ENCODE measurements at places on chromosomes 4 and X.
A peak's percentile ranks its signal among the peaks of the same experiment; 100 is the strongest.

DNA sequence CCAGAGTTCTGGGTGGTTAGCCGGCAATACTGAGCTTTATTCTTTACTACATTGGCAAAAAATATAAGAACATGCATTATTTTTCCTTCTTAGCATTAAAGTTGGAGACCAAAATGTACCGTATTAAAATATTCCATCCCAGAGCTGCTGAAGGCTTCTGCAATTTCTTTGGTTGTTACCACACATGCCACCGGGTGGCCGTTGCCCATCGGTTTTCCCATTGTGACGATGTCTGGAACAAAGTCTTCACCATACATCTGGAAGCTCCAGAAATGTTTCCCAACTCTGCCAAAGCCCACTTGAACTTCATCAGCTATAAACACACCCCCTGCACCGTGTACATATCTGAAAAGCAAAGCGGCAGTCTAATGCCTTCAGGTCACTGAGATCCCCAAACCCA is 13.7 kb downstream of the ETNPPL start:
- H3K36me3 ChIP-seq: no peaks in the 10 kb centered on the region
- DNase-seq: no peak
- H3K4me3 ChIP-seq: no peak overlapping the region
- H3K27ac ChIP-seq: no peak overlapping the region
- no peaks in the 10 kb centered on the region for H3K4me1 ChIP-seq

- DNase-seq: no peak
- no peak overlapping the region for H3K4me3 ChIP-seq
- no peaks in the 10 kb centered on the region for H3K4me1 ChIP-seq
- H3K36me3 ChIP-seq: no peaks in the 10 kb centered on the region
Observed at GRCh38 chr4:102223461-102223860, 121.8 kb downstream of the SLC39A8 start.

GRCh38 chr4:158849681-158850080 is 80.9 kb downstream of the FNIP2 start:
- H3K4me3 ChIP-seq: no peak overlapping the region
- no peak for DNase-seq
- no peaks in the 10 kb centered on the region for H3K36me3 ChIP-seq
- H3K4me1 ChIP-seq: no peaks in the 10 kb centered on the region

GRCh38 chr4:119184128-119184527 is 28.4 kb upstream of the USP53 start:
- no peaks in the 10 kb centered on the region for H3K36me3 ChIP-seq
- no peaks in the 10 kb centered on the region for H3K27me3 ChIP-seq
- no peaks in the 10 kb centered on the region for H3K4me1 ChIP-seq
- H3K4me3 ChIP-seq: no peak overlapping the region
- no peak overlapping the region for H3K27ac ChIP-seq

DNA sequence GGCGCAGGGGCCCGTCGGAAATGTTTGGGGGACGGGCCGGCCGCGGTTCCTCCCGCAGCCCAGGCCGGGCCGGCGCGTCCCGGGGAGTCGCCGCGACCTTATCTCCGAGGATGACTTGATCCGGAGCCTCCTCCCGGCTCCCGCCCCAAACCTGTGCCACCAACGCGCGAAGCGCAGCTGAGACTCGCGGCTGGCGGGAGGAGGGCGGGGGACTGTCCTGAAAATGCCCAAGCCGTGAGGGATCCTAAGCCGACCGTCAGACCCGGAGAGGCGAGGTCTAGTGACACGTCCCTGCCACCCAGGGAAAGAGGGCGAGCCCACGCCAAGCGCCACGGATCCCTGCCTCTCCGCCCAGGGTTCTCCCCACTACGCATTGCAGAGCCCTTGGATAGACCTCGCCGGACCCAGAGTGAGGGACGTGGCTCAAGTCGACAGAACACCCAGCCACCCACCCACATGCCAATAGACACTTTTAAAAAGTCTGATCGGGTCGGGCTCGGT is 26.9 kb downstream of the UTP14A start:
- peak; percentile 35 for DNase-seq
- H3K36me3 ChIP-seq: no peaks in the 10 kb centered on the region
- H3K4me1 ChIP-seq: no peaks in the 10 kb centered on the region
- no peak overlapping the region for H3K27ac ChIP-seq

DNA sequence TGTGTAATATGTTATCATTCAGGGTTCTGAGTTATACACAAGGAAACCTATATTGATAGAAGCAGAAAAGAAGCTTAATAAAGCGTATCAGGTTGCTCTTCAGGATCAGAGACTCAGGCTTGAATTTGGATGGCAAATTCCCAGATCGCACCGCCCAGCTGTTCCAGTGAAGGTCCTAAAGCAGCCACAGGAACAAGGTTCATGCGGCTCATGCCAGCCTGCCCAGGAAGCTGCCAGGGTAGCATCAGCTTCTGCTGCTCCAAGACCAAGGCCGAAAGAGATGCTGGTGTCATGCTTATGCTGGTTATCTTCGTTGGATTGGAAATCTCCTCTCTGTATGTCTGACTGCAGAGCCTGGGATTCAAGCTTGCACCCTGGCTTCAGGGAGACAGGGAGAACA is 127.7 kb downstream of the MANBA start:
- no peaks in the 10 kb centered on the region for H3K36me3 ChIP-seq
- H3K27ac ChIP-seq: no peak overlapping the region
- no peak overlapping the region for H3K4me3 ChIP-seq

GRCh38 chr4:48332661-48333060 is 8.7 kb upstream of the SLAIN2 start:
- H3K27me3 ChIP-seq: no peaks in the 10 kb centered on the region
- DNase-seq: no peak
- peak overlapping the region; percentile 87 for H3K27ac ChIP-seq

- no peak overlapping the region for H3K27ac ChIP-seq
- no peaks in the 10 kb centered on the region for H3K36me3 ChIP-seq
- no peaks in the 10 kb centered on the region for H3K27me3 ChIP-seq
- H3K4me1 ChIP-seq: no peaks in the 10 kb centered on the region
- DNase-seq: no peak
- H3K4me3 ChIP-seq: no peak overlapping the region
Observed at GRCh38 chrX:24672701-24673190, 21.0 kb upstream of the POLA1 start.

DNA sequence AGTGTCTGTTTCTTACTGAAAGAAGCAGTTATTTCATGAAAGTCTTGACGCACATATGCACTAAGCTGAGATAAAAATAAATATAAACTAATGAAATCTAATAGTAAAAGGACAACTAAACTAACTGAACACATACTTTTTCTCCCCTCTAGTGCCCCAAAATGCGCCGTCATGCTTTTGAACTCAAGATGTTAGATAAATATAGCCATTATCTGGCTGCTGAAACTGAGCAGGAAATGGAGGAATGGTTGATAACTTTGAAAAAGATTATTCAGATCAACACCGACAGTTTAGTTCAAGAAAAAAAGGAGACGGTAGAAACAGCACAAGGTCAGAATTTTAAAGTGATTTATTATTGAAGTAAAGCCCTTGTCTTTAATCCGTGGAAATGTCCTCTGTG is 70.2 kb downstream of the DOCK11 start:
- H3K4me1 ChIP-seq: no peaks in the 10 kb centered on the region
- H3K36me3 ChIP-seq: no peaks in the 10 kb centered on the region
- H3K27ac ChIP-seq: no peak overlapping the region
- no peak for DNase-seq

GRCh38 chrX:22026731-22027130 is 5.4 kb upstream of the PHEX start:
- DNase-seq: no peak
- H3K4me1 ChIP-seq: no peaks in the 10 kb centered on the region

DNA sequence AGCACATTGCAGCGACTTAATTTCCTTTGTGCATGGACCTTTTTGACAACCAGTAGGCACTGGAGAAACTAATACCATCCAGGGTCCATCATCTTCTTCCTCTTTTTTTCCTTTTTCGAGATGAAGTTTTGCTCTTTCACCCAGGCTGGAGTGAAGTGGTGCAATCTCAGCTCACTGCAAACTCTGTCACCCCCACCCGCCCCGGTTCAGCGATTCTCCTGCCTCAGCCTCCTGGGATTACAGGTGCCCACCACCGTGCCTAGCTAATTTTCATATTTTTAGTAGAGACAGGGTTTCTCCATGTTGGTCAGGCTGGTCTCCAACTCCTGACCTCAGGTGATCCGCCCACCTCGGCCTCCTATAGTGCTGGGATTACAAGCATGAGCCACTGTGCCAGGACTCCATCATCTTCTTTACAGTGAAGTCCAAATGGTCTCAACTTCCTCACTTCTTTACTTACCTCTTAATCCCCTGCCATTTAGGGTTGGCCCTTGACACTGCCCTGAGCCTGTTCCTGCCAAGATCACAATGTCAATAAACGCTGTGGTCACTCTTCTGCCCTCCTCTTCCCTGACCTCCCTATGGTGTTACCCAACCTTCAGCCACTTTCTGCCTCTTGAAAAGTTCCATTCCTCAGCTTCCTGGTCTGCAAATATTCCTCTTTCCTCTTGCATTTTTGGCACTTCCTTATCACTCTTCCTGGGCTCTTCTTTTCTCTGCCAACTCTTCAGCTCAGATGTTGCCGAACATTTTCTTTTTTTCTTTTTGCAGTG is 119.8 kb upstream of the SLC34A2 start:
- H3K27me3 ChIP-seq: no peaks in the 10 kb centered on the region
- DNase-seq: no peak
- H3K4me3 ChIP-seq: no peak overlapping the region
- no peaks in the 10 kb centered on the region for H3K4me1 ChIP-seq
- no peaks in the 10 kb centered on the region for H3K36me3 ChIP-seq

GRCh38 chr4:156038772-156039171 is 85.1 kb upstream of the CTSO start:
- no peak for DNase-seq
- H3K27ac ChIP-seq: no peak overlapping the region
- no peak overlapping the region for H3K4me3 ChIP-seq
- no peaks in the 10 kb centered on the region for H3K36me3 ChIP-seq
- no peaks in the 10 kb centered on the region for H3K27me3 ChIP-seq
- H3K4me1 ChIP-seq: no peaks in the 10 kb centered on the region

DNA sequence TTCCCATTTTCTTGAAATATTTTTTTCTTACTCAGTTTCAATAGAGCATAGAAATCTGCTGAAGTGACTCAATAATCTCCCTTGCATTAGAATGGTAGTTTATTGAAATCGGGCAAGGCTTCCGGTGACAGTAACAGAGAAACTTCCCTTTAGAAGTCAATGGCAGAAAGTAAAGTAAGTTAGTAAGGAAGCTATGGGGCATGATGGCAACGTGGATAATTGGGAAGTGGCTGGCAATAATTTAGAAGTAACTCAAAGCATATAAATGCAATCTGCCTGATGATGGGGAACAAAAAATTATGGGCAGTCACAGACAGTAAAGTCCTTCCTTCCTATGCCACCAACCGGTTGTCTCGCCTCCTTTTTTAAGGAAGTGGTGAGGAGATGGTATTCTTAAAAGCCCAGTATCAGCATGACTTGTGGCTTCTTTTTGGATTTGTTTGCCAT is 7.6 kb downstream of the CYBB start:
- H3K27me3 ChIP-seq: no peaks in the 10 kb centered on the region
- no peak for DNase-seq
- no peaks in the 10 kb centered on the region for H3K36me3 ChIP-seq

- no peaks in the 10 kb centered on the region for H3K27me3 ChIP-seq
- peak overlapping the region; percentile 68 for H3K27ac ChIP-seq
- DNase-seq: peak; percentile 29
- H3K36me3 ChIP-seq: no peaks in the 10 kb centered on the region
Observed at GRCh38 chr4:118834960-118835569, 861 bp downstream of the SEC24D start.

- peak; percentile 2 for DNase-seq
- no peaks in the 10 kb centered on the region for H3K36me3 ChIP-seq
- H3K27me3 ChIP-seq: no peaks in the 10 kb centered on the region
- H3K27ac ChIP-seq: no peak overlapping the region
- H3K4me1 ChIP-seq: no peaks in the 10 kb centered on the region
- no peak overlapping the region for H3K4me3 ChIP-seq
Observed at GRCh38 chr4:102575369-102576129, 74.4 kb downstream of the NFKB1 start.

- no peak for DNase-seq
- no peak overlapping the region for H3K27ac ChIP-seq
- no peaks in the 10 kb centered on the region for H3K36me3 ChIP-seq
- no peak overlapping the region for H3K4me3 ChIP-seq
Observed at GRCh38 chr4:113524505-113525186, 236.9 kb downstream of the CAMK2D start.

- no peaks in the 10 kb centered on the region for H3K4me1 ChIP-seq
- no peak overlapping the region for H3K4me3 ChIP-seq
- H3K27me3 ChIP-seq: peaks cover 12% of the 10 kb centered on the region
- no peaks in the 10 kb centered on the region for H3K36me3 ChIP-seq
Observed at GRCh38 chr4:182748949-182749348, 168.2 kb downstream of the DCTD start.

DNA sequence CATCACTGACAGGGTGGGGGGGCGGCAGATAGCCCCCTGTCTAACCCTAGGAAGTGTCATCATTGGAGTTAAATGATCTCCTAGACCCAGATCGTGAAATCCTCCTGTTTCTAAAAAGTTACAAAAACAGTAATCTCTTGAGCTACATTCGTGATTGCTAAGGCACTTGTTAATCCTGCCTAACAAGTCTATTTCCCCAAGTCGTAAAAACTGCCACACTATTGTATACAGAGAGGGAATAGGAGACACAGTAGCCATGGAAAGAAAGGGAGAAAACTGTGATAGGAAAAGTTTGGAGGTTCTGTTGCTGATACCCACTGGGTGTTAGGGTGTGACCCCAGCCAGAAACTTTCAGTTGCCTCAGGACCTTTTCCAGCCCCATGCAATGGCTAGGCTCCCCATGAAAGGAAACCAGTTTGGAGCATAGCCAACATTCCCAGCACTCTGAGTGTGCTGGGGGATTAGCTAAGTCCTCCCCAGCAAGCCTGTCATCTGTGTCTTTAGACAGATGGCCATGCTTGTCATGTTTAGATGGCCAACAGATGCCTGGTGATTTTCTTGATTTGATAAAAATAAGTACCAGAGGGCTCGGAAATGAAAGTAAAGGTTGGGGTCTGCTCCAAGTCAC is 63.3 kb upstream of the ANXA10 start:
- H3K27me3 ChIP-seq: no peaks in the 10 kb centered on the region
- no peaks in the 10 kb centered on the region for H3K4me1 ChIP-seq
- H3K27ac ChIP-seq: no peak overlapping the region
- DNase-seq: no peak

- no peaks in the 10 kb centered on the region for H3K4me1 ChIP-seq
- no peaks in the 10 kb centered on the region for H3K36me3 ChIP-seq
- no peaks in the 10 kb centered on the region for H3K27me3 ChIP-seq
Observed at GRCh38 chr4:133856731-133857355, 344.7 kb downstream of the PABPC4L start.

DNA sequence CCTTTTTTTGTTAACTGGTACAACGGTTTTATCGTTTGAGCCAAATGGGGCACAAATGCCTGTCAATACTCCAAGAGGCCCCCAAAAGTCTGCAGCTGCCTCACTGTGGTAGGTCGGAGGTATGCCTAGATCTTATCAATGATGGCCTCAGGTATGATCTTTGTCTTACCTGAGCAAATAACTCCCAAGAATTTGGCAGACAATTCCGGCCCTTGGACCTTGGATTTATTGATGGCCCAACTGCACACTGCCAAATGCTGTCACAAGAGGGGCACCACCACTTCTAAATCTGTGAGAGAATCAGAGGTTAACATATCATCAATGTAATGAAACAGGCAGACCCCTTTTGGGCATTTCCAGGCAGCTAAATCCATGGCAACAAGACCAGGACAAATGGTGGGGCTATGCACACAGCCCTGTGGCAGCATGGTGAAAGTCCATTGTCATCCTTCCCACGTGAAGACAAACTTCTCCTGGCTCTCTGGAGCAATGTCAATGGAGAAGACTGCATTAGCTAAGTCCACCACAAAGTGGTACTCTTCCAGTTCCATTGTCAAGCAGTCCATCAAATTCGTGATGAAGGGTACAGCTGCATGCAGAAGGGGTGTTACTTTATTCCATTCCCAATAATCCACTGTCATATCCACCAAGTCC is 28.6 kb downstream of the CXCL13 start:
- no peak for DNase-seq
- H3K36me3 ChIP-seq: no peaks in the 10 kb centered on the region
- no peak overlapping the region for H3K4me3 ChIP-seq
- H3K4me1 ChIP-seq: no peaks in the 10 kb centered on the region
- no peaks in the 10 kb centered on the region for H3K27me3 ChIP-seq

Measured in PC-9 (cell line).